ENCODE measurements at places on chromosomes 6 and 20.

GRCh38 chr6:83038246-83038645, 27.4 kb downstream of the UBE3D start:
- no peak for DNase-seq

GRCh38 chr6:142408409-142408808, 106.6 kb downstream of the ADGRG6 start:
- no peak for DNase-seq

- no peak for DNase-seq
Observed at GRCh38 chr20:1626528-1627199, 6.9 kb upstream of the SIRPB1 start.

GRCh38 chr6:2465336-2465735, 219.9 kb upstream of the GMDS start:
- no peak for DNase-seq

DNA sequence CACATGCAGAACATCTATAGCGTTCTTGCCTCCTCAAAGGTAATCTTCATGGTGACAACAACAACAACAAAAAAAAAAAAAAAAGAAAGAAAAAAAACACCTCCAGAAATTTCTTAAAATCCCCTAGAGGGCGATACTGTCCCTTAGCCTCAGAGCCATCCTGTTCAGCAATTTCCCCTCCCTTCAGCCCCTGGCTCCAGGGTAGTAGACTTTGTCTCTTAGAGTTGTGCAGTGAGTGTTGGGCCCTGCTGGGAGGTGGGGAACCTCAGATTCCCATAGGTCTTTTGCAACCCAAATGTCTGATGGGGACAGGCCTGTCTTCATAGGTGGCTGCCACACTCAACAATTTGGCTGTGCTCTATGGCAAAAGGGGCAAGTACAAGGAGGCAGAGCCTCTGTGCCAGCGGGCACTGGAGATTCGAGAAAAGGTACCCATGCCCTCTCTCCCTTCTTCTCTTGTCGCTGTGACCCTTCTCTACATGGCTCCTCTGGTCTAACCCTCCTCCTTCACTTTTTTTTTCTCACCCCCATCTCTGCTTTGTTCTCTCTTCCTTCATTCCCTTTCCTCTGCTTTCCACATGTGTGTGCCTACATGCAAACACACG, 6.0 kb upstream of the PTK7 start:
- peak; percentile 82 for DNase-seq

GRCh38 chr6:28446818-28447511, 3.7 kb upstream of the ZSCAN23 start:
- DNase-seq, result no peak

DNA sequence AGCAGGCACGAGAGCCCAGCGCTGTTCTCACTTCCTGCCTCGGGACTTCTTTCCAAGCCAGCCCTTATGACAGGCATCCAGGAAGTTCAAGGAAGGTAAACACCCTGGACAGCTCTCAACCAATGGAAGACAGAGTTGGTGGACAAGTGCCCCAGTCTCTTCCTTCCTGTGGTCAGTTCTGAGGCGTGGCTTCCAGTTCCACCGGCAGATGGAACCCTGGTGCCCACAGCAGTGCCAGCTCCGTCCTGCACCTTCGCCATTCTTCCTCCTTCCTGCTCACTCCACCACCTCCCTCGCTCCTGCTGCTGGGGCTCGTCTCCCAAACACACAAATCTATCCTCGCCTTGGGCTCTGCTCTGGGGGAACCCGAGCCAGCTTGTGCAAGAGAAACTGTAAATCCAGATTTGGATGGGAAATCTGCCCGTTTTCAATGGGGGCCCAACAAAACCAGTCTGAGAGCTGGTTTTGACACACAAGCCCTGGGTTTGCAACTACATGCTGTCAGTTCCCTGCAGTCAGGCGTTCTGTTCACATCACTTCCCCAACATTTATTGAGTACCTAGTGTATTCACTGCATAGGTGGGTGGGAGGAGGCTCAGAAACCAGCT, 162.7 kb downstream of the GRM4 start:
- no peak for DNase-seq

- no peak for DNase-seq
Observed at GRCh38 chr6:111080698-111081097, 6.6 kb upstream of the SLC16A10 start.

DNA sequence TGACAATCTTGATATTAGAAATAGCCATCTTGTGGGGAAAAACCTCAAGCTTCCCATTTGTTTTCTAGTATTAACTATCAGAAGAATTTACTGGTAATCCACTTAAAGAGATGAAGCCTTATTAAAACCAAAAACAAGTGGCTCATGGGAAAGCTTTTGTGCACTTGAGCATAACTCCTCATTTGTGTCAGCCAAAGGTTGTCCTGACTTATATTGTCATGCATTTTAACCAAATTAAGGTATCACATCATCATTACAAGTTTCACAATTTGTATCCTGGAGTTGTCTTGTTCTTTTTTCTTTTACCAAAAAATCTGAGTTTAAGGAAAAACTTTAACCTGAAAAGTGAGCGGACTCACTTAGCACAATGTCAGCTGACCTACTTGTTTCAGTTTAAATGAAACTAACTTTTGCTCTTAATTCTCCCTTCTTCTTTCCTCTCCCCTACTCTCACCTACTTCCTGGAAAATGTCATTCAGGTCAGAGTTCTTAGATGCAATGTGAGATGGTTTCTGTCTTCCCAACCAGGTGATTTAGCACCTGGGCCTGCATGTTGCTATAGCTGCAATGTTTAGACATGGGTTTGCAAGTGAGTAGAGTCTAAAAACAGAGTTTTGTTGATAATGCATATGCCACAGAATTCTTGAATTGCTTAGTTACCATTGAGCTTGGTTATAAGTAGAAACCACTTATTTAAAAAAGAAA, 82.8 kb downstream of the TNFAIP3 start:
- DNase-seq, result no peak

DNA sequence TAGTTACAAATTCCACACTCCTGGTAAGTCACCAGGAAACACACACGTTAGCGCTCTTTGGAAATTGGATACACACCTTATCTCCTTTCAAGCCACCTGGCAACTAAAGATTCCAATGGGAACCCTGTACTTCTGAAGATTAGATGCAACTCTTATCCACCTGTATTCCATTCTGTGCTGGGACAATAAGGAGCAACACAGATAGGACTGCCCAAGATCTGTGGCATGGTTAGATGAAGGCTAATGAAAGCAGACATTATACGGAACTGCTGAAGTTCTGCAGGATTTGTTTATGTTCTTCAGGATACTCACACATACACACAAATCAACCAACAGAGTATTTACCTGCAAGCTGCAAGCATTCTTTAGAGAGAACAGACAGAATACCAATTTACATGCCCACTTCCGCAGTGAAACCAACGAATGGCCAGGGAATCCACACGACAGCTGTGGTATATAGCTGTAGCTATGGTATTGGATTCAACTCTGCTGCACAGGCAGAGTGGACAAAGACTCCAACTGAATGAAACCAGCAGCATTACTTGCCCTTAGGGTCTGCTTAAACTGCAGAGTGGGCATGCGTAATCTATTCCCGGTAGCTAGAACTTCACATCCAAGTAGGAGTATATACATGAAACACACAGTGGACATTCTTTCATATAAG, 12.0 kb downstream of the NCOA5 start:
- no peak for DNase-seq

DNA sequence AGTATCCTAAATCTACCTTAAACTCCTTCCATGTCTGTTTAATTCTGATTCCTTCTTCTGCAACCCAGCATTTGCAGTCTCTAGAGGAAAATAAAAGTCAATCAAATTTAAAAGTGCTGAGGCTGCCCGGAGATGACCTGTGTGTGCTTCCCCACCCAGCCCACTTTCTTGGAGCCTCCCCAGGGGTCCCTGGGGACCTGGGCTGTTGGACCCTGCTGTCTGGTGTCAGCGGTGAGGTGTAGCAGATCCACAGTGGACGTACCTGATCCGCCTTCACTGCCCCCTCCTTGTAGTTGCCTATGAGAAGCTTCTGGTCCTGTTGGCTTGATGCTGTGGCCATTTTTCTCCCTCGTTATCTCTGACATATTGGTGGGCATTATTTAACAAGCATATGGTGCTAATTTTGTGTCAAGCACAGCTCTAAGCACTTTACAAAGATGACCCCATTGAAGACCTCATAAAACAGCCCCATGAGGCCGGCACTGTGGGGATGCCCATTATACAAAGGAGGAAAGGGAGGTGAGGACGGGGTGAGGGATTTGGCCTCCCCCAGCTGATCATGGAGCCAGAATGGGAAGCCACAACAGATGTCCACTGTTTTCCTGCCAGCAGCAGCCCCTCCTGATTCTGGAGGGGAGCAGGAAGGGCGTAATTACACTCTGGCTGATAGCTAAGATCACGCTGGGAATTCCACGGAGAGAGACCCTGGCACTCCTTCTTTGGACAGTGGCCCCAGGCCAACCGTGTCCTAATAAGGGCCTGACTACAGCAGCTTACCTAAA, 628.2 kb downstream of the CDH26 start:
- no peak for DNase-seq

- DNase-seq, result no peak
Observed at GRCh38 chr20:58312836-58313235, 3.3 kb downstream of the RAB22A start.

DNA sequence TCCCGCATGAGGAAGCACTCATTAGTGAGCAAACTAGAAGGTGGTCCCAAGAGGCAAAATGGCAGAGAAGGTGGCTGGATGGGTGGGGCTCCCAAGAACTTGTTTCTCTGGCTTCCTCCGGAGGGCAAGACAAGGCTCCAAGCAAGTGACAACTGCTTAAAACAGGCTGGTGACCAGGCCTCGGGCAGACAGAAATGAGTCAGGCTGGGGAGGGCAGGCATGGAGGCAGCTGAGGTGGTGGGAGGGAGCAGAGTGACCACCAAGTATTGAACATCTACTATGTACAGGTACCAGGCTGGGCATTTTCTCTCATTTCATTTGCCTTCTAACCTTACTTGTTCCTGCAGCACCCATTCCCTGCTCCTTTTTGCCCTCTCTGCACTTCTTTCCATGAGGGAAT, 33.4 kb downstream of the TNXB start:
- DNase-seq, result no peak

- peak; percentile 84 for DNase-seq
Observed at GRCh38 chr20:49484180-49485140, 2.0 kb upstream of the KCNB1 start.

DNA sequence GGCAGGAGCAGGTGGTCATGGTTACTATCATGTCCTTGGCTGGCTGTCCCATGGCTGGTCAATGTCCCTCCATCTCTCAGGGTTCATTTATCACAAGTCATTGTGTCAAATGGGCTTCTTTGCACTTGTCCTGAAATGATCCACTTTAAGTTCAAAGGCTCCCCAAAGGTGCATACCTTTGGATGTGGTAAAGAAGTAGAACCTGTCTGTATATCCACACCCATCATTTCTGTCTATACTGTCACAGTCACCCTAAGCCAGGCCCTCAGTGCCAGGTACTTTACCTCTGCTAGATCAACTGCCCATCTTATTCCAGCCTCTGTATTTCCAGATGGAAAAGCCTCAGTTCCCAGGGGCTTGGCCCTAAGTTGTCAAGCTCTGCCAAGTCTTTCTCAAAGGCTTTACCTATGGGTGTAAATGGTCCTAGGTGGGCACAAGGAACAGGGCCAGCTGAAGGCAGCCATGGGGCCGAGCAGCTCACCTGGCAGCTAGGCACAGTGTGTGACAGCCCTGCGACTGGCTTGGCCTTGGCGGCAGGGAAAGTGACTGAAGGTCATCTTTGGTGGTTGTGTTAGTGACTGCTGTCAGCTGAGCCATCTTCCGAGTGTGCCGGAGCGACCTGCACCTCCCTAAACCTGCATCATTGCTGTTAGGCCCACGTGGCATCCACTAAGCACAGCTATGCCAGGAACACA, 198.4 kb downstream of the SYNDIG1 start:
- DNase-seq, result no peak

GRCh38 chr6:4164117-4164442, 28.7 kb upstream of the ECI2 start:
- DNase-seq, result no peak

GRCh38 chr6:35948725-35949124, 27.8 kb upstream of the SRPK1 start:
- no peak for DNase-seq

GRCh38 chr20:31679357-31680285, 41.9 kb downstream of the COX4I2 start:
- DNase-seq, result no peak

DNA sequence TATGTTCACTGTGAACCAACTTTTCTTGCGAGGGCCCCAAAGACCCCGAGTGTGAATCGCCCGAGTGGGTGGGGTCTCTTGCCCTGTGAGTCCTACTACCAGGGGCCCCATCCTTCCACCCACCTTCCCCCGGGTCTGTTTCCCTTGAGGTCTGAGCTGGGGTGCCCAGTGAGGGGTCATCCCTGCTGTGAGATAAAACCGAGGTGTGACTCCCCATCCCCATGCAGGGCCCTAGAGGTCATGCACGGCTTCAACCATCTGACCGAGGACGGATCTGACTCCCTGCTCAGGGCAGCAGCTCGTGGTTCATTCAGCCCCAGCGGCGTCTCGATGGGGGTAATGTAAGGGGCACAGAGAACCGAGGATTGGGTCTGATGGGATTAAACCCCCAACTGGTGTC, 103.1 kb upstream of the SULF2 start:
- DNase-seq, result no peak

- DNase-seq, result no peak
Observed at GRCh38 chr6:169965657-169966311, 214.4 kb downstream of the ERMARD start.

DNA sequence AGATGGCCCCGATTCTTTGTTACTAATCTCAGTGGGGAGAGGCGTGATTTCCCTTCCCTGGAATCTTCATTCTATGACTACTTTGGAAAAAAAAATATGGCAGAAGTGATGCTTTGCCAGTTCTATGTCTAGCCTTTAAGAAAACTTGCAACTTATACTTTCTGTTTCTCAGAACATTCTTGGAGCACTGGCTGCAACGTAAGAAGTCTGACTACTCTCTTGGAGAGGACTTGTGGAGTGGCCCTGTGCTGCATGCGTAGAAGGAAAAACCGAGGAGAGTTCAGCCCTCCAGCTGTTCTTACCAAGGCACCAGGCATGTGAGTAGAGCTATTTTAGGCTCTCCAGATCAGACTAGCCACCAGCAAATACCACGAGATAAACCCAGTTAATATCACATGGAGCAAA, 77.6 kb upstream of the STXBP5 start:
- no peak for DNase-seq

DNA sequence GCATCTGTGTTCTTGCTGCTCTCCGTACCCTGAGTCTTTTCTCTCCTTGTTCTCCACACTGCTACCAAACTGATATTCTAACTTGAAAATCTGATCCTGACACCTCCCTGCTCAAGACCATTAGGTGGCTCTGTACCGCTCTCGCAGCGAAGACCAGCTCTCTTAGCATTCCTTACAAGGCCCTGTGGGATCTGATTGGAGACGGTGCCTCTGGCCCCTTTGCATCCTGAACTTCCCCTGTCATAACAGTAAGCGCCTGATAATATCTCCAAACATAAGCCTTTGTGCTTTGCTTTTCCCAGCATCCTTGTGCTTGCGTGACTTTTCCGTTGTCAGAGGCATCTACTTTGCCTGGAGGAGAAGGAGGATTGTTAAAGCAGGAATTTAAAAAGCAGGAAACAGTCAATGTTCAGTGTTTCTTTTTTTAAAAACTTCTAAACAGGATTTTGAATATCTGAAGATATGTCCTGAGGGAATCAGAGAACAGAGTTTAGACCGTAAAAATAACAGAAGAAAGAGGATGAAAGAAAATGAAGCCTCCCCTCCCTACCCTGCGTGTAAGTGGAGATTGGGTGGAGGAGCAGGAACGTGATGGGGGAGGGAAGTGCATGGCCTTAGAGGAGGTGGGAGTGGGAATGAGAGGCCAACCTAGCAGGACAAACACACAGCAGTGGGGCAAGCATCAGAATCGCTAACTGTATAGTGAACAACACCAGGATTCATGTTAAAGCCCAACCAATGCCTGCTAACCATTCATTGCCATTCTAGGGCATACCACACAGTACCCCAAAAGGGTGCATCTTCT, 89.2 kb upstream of the STMND1 start:
- no peak for DNase-seq
